ENCODE measurements at places on chromosomes 5 and 9. TPM values are rescaled to one million over a fixed set of nuclear protein-coding genes. Genes with fewer than 3 reads are reported as not detected.

- DNase-seq: no peak
Observed at GRCh38 chr5:33035851-33036527, 324.9 kb downstream of the NPR3 start.

GRCh38 chr5:38060354-38060753 lies 198.0 kb upstream of the EGFLAM start:
- DNase-seq: no peak

DNA sequence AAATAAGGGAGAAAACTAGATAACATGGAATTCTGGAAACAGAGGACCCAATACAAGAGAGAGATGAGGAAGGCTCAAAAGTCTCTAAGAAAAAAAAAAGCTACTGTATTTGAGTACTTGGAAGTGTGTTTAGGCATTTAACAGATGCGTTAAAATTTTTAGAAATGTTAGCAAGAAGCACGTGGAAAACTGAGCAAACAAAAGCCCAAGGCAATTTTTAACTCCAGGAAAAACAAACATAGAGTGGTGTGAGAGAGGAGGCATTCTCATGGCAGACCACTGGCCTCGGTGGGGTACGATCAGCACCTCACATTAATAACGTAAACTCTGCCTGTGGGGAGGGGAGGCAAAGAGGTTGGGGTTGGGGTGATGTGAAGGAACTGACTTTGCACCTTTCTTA lies 321.4 kb downstream of the GADD45G start:
- DNase-seq: no peak

FAM219A gene
- 4.2 TPM for total RNA-seq

DNA sequence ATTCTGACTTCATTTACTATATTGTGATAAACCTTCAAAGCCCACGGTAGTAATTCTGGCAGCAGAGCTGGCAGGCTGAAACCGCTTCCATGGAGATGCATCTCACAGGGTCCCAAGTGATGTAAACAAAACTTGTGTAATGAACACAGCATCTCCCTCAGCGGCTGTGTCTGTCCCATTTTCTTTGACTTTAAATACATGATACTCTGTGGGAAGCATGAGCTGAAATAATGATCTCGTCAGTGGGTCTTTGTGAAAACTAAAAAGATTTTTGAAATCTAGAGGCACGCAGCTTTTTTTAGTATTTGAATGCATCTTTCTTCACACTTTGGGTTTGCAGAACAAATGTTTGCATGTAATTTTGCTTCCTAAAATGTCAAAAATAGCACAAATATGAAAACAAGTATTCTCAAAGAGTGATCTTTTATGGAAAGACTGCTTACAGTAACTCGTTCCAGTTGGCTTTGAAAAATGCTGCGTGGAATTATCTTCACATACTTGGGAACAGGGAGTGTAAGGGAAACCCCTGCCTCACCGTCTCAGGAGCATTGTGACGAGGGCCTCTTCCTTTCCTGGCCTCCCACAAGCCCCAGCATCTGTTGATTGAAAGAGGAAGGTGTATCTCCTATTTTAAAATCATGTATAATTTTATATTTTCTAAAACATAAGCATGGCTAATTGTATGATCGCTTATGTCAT lies 18.1 kb upstream of the LPCAT1 start:
- DNase-seq: no peak

DNA sequence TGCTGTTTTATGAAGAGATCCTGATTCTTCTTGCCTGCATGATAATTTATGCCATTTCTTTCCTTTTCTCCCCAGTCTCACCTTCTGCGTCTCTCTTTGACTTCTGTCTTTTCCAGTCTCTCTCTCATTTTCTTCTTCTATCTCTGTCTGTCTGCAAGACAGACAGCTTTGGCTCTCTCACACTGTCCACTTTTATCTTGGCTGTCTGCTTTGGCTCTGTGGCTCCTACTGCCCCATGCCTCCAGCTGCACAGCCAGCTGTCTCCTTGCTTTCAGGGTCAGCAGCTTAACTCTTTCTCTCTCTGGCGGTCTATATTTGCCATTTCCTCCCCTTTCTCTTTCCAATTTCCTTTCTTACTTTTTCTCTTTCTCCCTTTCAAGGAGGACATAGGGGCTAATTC lies 971.1 kb upstream of the COX7C start:
- DNase-seq: no peak

DNA sequence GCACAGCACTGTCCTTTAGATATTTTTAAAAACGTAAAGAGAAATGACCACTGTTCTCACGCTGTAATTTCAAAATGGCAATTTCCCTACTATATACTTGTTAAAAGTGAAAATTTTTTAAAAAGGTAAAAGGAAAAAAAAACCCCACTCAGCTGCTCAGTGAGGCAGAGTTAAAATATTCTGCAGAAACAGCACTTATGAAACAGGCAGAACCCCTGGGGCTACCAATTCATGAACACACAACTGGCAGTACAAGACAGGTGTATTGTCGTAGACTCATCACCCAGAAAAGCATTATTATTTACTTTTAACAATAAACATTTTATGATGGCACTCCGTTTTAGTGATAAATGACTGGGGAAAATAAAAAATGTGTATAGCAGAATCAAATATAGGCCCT lies 1.5 kb upstream of the RASGRF2 start:
- no peak for DNase-seq

DNA sequence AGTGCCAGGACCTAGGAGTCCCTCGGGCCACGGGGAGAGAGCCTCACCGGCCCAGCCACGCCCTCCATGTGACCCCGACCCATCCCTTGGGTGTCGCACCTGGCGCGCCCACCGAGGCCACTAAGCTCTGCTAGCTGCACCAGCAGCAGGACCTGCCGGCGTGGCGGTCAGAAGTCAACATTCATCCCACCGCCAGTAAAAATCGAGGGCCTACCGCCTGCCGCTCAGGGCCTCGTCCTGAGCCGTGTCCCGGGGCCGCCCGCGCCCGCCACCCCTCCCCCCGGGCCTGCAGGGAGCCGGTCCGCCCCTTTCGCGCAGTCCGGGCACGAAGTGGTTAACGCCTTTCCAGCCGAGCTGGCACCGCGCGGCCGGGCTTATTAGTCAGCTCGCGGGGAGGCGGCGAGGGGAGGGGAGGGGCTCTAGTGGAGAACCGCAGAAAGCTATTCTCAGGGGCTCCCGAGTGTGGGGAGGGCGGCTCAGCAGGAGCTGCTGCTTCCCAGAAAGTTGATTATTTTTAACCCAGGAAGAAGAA lies 124.4 kb downstream of the C9orf50 start:
- DNase-seq: peak; percentile 98

DNA sequence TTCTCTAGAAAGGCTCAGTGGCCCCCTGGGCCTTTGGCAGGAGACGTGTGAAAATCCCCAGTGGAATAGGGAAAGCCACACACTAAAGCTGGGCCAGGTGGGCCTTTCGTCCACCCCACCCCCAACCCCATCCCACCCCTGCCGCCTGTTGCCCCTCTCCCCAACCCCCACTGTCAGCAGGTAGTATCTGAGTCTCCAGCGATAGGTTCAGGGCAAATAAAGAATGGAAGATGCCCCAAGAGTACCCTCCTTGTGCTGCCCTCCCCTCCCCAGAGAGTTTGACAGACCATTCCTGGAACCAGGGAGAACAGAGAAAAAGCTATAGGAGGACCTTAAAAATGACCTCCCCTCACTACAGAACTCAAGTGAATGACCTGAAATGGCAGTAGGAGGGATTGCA lies 36.7 kb upstream of the UBE2D2 start:
- DNase-seq: no peak

DNA sequence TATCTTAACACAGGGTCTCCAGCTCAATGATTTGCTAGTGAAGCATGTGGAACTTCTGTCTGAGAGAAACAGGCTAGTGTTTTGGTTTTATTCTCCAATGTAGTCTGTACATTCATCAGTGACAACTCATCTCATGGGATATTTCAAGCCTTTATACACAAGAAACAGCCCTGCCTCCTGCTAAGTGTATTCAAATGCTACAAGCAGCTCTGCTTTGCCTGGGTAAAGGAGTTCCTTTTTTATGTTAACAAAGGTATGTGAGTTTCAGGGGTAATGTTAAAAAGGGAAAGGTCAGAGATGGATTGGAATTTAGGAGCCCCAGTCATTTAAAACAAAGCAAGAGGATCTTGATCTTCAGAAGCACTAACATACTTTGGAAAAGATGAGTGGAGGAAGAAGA lies 498.7 kb downstream of the ISL1 start:
- peak; percentile 43 for DNase-seq

GRCh38 chr5:53983568-53984460 lies 326.6 kb downstream of the ARL15 start:
- DNase-seq: no peak

FAM78A gene
- 0.32 TPM for total RNA-seq

DNA sequence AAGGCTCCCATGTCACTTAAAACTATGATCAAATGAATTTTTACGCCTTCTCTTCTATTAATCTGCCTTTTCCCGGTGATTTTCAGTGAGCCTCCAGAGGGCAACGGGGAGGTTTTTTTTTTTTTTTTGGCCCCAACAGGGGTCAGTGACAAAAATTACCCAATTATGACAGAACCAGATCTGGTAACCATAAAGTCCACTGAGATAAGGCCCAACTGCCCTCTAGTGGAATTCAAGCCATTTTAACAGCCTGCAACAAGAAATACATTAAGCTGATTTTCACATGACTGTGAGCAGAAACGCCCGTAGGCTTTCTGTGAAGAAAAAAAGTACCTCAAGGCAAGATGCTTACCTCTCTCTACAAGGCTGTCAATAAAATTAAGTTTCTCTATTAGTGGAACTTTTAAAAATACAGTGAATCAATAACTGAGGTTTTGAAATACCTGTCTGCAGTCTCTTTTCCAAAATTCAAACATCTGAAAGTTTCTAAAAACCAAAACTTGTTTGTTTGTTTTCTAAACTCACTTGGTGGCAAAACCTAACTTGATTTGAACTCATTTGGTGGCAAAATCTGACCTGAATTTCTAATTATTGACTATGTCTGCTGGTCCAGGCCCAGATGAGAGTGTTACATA lies 49.7 kb upstream of the FST start:
- DNase-seq: peak; percentile 25

GRCh38 chr9:120410925-120411501 lies 169.0 kb downstream of the CDK5RAP2 start:
- no peak for DNase-seq

GRCh38 chr5:134451225-134451935 lies 39.7 kb upstream of the CDKN2AIPNL start:
- DNase-seq: no peak

DNA sequence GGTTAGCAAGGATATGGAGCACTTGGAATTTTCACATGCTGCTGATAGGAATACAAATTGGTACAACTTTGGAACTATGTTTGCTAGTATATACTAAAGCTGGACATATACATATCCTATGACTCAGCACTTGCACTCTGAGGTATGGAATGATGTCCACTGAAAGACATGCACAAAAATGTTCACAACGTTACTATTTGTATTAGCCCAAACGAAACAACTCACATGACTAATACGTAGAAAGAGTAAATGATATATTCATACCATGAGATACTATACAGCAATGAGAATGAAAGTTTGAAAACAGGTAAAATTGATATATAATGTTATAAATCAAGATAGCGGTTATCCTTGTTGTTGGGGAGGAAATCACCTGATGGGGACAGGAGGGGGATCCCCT lies 45.5 kb upstream of the CDC42SE2 start:
- no peak for DNase-seq

DNA sequence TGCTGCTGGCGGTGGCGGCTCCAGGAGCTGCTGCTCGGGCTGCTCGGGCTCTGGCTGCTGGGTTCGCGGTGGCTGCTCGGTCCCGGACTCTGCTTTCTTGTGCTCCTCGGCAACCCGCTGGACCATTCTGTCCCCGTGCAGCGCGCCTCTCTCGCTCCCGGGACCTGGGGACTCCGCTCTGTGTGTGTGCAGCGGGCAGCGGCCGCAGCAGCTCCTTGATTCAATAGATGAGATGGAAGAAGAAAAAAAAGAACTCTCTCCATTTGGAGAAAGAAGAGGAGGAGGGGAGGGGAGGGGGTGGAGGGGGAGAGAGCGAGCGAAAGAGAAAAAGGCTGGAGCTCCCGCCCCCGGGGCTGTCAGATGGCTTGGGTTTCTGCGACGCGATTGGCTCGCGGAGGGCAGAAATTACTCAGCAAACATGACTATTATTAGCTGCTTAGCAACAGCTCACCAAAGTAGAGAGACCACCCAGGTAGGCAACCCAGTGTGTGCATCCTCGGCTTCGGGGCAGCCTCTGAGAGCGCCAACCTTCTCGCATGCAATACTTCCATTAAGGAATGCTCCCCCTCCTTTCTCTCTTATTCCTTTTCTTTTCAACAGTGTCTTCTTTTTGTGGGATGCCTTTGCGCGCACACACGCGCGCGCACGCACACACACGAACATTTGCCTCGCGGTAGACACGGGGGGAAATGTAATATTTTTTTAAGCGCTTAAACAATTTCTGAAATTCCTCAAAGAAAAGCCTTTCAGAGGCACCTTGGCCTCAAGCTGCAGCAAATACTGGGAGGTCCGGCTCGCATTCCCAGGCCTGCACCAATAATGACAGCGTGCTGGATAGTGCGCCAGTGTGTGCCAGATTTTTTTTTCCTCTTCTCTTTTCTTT lies 7.6 kb downstream of the PTCH1 start:
- DNase-seq: peak; percentile 99

TERT gene
- 2.4 TPM for total RNA-seq

GRCh38 chr5:83993803-83994202 lies 273.1 kb upstream of the HAPLN1 start:
- no peak for DNase-seq

ADAMTS2 gene
- 3.0 TPM for total RNA-seq

KCNV2 gene
- total RNA-seq: not detected

LCN12 gene
- total RNA-seq: 0.19 TPM

DNA sequence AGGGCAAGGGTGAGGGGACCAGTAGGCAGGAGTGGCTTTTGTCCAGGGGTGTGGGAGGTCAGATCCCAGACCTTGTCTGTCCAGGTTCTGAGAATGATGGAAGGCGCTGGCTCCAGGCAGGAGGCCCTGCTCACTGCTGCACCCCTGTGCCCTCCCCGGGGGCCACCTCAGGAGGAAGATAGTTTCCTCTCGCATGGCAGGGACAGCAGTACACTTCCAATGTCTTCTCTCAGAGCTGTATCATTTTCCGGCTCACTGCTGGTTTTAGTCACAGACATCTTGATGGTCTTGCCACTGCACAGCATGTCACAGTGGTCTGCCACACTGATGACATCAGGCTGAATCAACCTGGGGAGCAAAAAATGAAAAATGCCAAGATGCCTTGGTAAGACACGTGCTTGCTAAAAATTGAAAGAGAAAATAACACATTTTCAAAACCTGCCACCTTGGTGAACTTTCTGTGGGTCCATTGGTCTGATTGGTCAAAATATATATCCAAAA lies 3.3 kb upstream of the SLC6A3 start:
- DNase-seq: no peak

- DNase-seq: no peak
Observed at GRCh38 chr5:159514229-159514810, 184.0 kb upstream of the IL12B start.

GRCh38 chr5:10690460-10691440 lies 70.3 kb downstream of the DAP start:
- DNase-seq: no peak

CNTFR gene
- 37.2 TPM for total RNA-seq

DNA sequence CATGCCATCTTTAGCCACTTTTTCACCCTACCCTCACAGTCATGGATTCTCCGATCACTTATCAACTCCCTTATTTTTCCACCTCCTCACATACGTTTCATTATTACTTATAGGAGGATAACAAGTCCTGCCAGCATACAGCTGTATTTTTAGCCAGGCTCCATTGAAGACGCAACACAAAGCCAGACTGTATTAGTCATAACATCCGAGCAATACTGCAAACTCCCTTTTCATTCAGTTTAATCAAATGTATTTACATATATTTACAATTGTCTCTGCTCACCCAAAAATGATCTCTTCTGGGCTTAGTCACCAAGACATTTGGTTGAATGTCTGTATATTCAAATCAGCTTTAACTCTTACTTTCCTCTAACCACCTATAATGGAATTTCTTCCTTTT lies 126.4 kb upstream of the PRLR start:
- DNase-seq: no peak

WDR31 gene
- 3.2 TPM for total RNA-seq

TRIM36 gene
- total RNA-seq: 42.6 TPM
